T-helper 2 cell (primary cell): ENCODE measurements at places on chromosomes 7 and 10.

DNA sequence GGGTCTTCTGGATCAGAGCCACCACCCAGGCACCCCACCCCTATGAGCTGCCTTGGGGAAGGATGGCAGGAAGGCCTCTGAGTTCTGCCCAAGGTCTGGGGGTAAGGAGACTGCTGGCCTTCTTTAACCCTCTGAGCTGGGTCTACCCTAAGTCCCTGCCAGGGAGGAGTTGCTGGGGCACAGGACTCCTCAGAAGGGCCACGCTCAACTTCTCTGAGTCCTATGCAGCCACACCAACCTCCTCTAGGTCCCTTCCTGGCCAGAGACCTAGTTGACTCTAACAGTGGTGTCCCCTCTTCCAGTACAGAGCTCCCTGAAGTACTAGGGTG lies 2.6 kb upstream of the NEURL1 start:
- DNase-seq, result no peak

GRCh38 chr7:19410106-19410505 lies 264.9 kb upstream of the FERD3L start:
- no peak for DNase-seq

DNA sequence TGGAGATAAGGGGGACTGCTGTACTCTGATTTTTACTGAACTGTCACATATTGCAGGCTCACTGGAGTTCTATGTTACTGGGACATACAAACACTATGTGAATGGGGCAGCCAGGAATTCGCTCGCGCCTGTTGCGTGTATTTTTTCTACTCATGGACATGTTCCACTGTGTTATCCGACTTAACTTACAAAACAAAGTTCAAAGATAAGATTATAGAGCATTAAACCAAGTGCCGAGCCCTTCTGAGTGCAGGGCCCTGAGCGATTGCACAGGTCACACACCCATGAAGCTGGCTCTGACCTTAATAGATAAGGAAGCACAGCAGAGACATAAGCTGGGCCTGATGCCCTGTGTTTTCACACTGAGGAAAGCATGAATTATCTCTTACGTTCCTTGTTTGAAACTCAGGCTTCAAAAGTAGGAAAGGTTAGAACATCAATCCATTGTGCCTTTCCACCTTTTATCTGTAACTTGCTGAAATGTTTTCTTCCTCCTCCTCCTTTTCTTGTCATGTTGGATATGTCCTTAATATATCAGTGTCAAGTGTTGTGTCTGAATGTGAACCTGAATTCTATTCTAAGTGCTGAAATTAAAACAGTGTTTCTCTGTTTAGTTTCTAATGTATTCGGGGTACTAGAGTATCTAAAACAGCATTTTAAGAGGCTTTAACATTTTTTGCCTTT lies 273.8 kb downstream of the AUTS2 start:
- DNase-seq, result no peak

DNA sequence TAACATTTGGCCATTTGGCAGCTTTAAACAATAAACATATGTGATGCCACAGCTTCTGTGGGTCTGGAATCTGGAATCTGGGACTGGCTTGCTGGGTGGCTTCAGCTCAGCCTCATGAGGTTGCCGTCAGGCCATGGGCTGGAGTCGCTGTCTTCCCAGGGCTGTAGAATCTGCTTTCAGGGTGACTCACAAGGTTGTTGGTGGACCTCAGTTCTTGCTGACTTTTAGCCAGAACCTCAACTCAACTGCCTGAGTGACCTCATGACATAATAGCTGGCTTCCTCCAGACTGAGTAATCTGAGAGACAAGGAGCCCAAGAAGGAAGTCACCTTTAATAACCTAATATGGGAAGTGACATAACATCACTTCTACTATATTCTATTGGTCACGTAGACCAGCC lies 44.6 kb upstream of the TSPAN13 start:
- no peak for DNase-seq
